ENCODE measurements at places on chromosomes 2 and 18. TPM values are rescaled to one million over a fixed set of nuclear protein-coding genes. Genes with fewer than 3 reads are reported as not detected.

DNA sequence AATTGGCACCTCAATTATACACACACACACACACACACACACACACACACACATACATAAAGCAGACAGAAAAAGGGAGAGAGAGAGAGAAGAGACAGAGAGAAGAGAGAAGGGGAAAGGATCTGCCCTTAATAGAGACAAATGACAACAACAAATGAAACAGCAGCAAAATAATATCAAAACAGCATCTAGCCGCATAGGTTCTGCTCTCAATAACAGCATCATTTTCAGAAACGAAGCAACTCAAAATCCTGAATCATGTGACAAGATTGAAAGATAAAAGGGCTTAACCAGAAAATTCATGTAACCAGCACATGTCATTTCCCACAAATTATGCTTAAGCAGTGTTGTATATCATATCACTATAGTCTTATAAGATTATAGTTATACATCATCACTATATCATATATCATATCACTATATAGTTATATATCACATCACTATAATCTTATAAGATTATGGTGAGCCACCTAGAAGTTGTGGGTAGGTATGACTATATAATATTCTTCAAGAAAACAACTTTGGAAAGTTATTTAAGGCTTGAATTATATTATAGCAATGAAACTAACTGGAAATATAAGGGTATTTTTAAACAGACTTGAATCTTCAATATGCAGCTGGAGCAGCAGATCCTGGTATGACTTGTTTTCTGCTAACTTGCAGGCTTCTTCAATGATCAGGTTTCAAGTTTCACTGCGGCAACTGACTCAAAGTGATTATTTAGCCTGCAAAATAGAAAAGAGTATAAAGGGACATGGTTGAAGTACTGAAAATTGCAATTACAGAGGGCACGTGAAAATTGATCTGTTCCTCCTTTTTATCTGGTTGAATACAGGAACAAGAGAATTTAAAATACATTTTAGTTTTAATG lies 16.1 kb upstream of the VPS54 start:
- DNase-seq: no peak

- no peak for DNase-seq
These were observed 48.6 kb downstream of the EMX1 start for GRCh38 chr2:72965770-72966450.

- no peak for DNase-seq
These were observed 47.1 kb downstream of the SPTBN1 start for GRCh38 chr2:54503192-54503591.

GRCh38 chr2:217062768-217063167 lies 202.9 kb upstream of the TNP1 start:
- no peak for DNase-seq

DNA sequence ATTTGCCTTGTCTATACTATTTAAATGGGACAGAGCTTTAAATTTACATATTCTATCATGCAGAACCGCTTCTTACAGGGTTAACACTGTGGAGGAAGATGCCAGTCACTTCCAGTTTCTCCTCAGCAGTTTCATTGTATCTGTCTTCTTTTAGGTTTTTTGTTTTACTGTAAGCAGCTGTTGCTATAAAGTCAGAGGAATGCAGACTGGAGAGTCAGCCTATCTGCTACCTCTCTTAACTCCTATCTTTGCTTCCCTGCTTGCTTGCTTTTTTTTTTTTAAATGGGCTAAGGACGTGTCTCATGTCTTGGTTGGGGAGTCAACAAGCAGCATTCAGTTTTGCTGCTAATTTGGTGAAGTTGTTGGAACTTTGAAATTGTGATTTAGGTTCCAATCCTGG lies 8.9 kb downstream of the EPC2 start:
- DNase-seq: no peak

DNA sequence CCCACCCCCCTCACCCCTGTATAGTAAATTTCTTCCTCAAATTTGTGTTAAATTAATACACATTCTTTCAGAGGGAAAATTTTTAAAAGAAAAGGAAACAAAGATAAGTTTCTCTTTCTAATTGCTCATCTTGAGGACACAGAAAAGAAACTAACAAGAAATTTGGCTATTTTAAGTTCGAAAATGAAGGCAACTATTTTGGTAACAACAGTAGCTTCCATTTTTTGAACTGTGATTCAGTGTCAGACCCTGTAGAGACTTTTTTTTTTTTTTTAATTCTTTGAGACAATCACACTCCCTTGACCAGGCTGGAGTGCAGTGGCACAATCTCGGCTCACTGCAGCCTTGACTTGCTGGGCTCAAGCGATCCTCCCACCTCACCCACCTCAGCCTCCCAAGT lies 194.9 kb downstream of the SS18 start:
- no peak for DNase-seq

DNA sequence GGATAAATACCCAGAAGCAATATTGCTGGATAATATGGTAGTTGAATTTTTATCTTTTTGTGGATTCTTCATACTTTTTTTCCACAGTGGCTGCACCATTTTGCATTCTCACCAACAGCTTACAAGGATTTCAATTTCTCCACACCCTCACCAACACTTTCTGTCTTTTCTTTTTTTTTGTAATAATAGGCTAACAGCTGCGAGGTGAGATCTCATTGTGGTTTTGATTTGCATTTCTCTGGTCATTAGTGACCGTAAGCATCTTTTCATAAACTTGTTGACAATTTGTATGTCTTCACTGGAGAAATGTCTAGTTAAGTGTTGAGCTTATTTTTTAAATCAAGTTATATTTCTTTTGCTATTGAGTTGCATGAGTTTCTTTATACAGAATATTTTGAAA lies 17.6 kb upstream of the SLC9A2 start:
- no peak for DNase-seq

DNA sequence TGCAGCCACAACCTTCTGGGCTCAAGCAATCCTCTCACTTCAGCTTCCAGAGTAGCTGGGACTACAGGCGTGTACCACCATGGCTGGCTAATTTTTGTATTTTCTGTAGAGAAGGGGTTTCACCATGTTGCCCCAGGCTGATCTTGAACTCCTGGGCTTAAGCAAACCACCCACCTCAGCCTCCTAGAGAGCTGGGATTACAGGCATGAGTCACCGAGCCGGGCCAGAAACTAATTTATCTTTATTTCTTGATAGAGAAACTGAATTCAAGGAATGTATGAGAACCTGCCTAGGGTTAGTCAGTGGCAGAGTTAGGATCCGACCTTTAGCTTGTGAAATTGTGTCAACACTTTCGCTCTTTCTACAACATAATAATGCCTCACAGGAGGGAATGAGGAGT lies 19.3 kb upstream of the ITGAV start:
- DNase-seq: no peak

DNA sequence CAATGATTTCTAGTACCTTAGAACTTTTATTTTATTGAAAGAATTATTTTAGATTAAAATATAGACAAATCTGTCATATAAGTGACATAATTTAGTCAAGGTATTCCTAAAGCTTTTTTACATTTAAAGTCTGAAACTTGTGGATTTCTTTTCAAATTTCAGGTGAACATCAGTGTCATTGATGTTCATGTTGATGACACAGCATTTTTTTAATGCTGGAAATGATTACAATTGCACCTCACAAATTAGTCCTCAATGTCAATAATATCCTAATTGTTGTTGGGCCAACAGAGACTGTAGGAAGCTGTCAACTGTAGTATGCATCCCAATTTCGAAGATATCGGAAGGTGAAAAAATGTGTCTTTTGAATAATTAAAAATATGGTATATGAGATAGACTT lies 214.4 kb upstream of the ARL4C start:
- no peak for DNase-seq

DNA sequence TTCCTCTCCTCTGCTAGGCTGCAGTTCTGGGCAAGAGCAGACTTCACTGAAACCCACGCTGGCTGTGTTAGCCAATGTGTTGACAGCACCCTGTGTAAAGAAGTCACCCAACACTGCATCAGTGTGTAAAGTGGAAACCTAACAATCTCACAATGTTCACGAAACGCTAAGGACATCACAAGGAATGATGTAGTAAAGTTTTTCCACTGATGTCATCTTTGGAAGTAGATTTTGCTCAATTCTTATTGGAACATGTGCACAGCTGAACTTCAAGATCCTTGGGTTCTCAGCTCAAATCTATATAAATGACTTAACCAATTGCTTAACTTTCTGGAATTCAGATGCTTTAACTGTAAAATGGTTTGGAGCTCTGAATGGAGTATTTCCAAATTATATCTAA lies 1112.5 kb downstream of the TSN start:
- no peak for DNase-seq

- peak; percentile 64 for DNase-seq
These were observed 122.8 kb downstream of the LYPD1 start for GRCh38 chr2:132547090-132547687.

GRCh38 chr2:216739035-216739434 lies 43.7 kb upstream of the IGFBP5 start:
- no peak for DNase-seq

DNA sequence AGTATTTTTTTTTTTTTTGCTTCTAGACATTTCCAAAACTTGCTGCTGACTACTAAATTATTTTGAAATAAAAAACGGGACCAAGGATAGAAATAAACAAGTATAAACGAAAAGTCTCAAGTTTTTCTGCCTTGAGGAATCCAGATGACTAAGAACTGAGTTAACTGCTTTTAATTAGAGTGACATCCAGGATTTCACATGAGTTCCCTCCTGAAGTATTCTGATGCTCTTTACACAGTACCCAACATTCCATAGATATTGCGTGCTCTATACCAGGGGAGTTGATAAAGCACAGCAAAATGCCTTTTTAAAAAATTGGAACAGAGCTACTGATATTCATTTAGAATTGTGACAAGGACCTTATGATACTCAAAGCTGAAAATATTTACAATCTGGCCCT lies 618.0 kb downstream of the CCDC85A start:
- DNase-seq: no peak

DNA sequence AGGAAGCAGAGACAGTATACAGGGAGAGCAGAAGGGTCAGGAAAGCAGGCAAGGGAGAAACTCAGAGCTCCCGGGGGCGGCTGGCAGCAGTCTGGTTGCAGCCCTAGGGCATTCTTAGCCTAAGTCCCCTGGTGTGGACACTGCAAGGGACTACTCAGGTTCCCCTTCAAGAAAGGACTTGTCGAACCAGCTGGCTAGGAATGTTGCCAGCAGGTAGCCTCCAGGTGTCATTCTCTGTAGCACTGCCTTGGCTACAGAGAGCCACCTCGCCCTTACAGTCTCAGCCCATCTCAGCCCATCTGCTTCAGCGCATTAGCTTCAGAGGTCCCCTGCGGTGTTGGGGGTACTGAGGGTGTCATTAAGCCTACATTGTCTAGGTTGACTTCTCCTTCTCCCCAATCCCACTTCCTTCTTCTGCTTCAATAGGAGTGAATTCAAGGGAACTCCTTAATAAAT lies 11.3 kb upstream of the TMSB10 start:
- no peak for DNase-seq

- DNase-seq: no peak
These were observed 6.6 kb downstream of the ERFE start for GRCh38 chr2:238165288-238165921.

Gene SIGLEC15
- 0.47 TPM for polyA plus RNA-seq

Gene CERKL
- 12.9 TPM for polyA plus RNA-seq

Gene TXNDC2
- polyA plus RNA-seq: not detected

Gene DPY30
- 110 TPM for polyA plus RNA-seq

All from right renal cortex interstitium (tissue), 3 donors.